ENCODE measurements at places on chromosomes 3 and 15.

- DNase-seq: no peak
These were observed 23.5 kb downstream of the B3GALNT1 start for GRCh38 chr3:161081633-161082032.

DNA sequence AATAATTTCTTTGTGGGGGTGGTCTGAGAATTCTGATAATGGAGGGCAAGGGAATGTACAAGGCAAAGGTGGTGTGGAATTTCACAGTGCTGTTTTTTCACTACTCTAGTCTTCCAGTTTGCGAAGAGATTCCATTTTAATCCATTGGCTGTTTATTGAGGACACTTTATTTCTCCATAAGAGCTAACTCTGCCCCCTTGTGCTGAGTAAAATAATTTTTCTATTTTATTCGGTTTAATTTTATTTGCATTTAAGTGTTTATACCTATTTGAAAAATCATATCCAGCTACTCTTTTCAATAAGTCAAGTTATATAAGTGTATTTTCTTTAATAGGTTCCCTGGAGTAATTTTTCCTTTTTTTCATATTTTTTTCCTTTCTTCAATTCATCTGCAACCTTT, 840.1 kb downstream of the TUSC7 start:
- no peak for DNase-seq

DNA sequence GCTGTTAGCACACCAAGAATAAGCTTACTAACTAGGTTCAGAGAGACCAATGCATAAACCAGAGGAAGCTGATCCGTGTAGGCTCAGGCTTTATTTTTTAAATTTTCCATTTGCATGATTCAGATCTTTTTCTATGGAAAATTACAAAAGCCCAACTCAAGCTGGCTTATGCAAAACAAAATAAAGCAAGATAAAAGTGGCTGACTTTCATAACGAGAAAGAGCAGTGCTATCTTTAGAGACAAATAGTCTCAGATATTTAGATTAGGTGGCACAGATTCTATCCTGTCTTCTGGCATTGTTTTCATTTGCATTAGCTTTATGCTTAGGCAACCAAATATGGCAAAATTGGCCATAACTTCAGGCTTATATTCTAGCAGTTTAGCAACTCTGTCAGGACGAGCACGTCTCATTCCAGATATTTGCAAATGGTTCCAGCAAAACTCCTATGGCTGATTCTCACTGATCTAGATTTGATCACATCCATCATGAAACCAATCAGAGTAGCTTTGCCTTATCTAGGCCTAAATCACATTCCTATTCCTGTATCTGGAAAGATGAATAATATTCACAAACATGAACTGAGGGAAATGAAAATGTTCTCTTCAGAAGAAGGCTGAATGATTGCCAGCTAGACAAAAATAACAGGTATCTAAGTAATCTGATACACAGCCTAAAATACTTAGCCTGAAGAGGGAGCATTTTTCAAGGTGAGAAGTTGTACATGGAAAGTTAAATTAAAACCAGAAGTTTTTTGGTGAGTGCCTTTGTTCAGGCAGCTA, 216.4 kb upstream of the DPPA4 start:
- no peak for DNase-seq

- no peak for DNase-seq
These were observed 742.4 kb downstream of the NAALADL2 start for GRCh38 chr3:175601521-175601920.

- no peak for DNase-seq
These were observed 156.8 kb downstream of the TBC1D5 start for GRCh38 chr3:17585394-17586325.

- DNase-seq: no peak
These were observed 442.7 kb upstream of the NR2F2 start for GRCh38 chr15:95887666-95888390.

GRCh38 chr3:190620886-190621608, 107.2 kb downstream of the IL1RAP start:
- no peak for DNase-seq

DNA sequence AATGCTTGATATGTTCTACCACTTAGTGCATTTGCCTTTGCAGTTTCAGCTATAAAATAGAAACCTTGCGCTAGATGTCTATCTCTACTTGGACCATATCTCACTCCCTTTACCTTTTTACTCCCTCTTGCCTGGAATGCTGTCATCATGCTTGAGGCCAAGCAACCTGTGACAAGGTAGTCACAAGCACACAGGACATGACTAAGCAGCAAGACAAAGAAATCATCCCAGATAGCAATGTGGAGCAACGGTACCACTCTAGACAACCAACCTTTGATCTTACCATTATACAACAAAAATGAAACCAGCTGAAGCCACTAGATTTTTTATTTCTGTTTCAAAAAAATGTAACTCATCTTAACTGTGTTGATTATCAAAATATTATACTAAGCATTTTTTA, 50.5 kb upstream of the SPSB4 start:
- no peak for DNase-seq

DNA sequence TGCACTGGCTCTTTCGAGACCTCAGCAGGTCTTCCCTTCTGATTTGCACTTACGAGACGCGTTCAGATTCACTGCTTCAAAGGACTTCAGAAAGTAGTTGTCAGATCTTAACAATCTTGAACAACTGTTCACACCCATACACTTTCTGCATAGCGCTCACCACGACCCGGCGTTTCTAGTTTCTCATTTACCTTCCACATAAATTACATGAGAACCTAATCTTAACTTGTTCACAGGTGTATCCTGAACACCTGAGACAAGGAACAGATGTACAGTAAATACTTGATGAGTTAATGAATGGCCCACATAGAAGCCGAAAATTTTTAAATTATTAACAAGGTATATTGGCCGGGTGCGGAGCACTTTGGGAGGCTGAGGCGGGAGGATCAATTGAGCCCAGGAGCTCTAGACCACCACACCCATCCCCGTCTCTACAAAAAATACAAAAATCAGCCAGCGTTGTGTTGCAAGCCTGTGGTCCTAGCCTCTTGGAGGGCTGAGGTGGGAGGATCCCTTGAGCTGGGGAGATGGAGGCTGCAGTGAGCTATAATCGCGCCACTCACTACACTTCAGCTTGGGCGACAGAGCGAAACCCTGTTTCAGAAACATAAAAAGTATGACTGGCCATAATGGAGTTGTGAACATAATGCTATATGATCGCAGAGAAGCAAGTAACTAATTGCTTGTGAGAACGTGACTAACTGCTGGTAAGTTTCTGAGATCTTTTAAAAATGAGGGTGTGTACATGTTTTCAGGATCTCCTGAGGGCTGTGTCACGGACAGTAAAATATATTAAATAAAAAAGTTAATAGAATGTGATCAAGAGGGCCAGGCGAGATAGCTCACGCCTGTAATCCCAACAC, 984 bp upstream of the SMARCC1 start:
- no peak for DNase-seq

DNA sequence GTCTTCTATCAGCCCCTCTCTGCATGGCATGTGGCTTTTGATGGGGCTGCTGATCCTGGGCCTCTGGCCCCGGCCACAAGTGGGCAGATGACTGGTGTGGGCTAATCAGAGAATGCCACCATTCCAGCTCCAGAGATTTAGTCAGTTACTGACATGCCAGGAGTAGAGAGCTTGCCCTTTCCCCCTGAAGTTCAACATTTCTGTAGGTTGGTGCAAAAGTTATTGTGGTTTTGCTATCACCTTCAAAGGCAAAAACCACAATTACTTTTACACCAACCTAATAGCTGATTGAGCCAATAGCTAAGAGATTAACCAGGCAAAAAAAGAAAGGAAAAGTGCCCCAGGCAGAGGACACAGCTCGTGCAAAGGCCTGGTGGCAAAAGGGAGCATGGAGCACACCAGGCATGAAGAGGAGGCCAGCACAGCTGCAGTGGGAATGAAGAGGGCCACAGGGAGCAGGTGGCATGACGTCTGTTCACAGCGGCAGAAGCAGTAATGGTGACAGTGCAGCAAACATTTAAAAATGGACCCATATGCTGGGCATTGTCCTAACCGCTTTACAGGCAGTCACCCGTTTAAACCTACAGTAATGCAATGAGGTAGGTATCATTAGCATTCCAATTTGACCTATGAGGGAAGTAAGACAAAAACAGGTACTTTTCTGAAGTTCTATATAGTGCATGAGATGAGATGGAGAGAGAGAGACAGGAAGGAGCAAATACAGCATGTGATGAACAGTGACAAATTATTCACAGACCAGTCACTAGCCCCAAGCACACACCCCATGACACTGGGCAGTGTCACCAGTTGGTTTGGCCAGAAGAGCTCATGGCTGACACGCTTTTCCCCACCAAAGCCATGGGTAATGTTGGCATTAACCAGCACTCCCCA, 373.0 kb upstream of the PROK2 start:
- DNase-seq: no peak

All from stimulated activated CD8-positive, alpha-beta memory T cell treated with anti-CD3 and anti-CD28 coated beads, Interleukin-7, amount 100 ng/mL, for 1 hour (primary cell).